Esophagus muscularis mucosa (tissue), 4 donors: ENCODE measurements at places on chromosomes 2 and 18. TPM values are rescaled to one million over a fixed set of nuclear protein-coding genes. Genes with fewer than 3 reads are reported as not detected.
A peak's percentile ranks its signal among the peaks of the same experiment; 100 is the strongest.

The COL5A2 gene
- total RNA-seq: 66.9 TPM

The TFPI gene
- total RNA-seq: 74.2 TPM

The CPLX4 gene
- not detected for total RNA-seq

DNA sequence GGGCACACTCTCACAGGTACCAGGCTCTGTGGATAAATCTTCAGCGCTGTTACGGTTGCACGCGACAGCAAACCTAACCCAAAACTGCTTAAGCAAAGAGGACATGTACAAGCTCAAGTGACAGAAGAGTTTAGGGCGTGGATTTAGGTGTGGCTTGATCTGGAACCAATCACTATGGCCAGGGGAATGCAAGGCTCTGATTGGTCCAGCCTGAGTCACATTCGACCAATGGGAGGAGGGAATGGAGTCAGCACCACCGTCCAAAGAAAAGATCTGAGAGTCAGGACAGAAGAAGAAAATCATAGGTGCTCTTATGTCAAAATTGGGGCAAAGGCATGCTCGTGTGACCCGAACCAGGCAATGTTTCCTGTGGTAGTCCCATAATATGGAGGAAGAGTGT lies 139.0 kb downstream of the TRIM43 start:
- no peaks in the 10 kb centered on the region for H3K36me3 ChIP-seq
- H3K27ac ChIP-seq: no peak overlapping the region
- no peak overlapping the region for H3K4me3 ChIP-seq
- peaks cover 4% of the 10 kb centered on the region for H3K4me1 ChIP-seq

DNA sequence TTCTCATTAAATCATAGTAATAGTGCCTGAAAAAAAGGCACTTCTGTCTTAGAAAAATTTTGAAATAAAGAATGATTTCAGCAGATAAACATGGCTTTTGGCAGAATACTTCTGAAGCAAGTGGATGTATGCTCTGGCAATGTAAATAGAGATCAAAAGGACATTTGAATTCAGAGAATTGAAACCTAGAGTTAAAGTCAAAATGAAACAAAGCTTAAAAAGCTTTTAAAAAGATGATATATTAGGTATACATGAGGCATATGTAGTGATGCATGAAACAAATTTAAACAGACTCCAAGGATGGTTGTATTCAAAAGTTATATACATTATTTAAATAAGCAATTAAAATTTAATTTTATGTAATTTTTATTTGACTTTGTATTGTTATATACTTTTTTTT lies 1344.5 kb upstream of the TMEFF2 start:
- no peaks in the 10 kb centered on the region for H3K36me3 ChIP-seq
- H3K4me1 ChIP-seq: no peaks in the 10 kb centered on the region

DNA sequence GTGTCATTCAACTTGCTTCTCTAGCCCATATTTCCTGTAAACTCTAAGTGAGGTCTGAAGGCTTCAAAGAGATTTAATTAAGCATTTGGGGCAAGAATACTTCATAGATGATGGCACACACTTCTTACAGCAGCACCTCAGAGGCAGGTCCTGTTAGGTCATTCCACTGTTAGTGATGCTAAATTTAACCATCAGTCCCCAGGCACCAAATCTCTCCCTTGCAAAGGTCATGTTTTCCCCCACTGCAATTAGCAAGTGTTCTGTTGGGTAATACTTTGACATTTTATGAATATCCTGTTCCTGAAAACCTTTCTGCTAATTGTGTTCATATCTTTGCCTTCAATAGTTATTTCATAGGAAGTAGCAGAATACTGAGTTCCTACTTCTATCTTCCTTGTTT lies 117.0 kb downstream of the STK39 start:
- peaks cover 16% of the 10 kb centered on the region for H3K4me1 ChIP-seq
- no peak for DNase-seq
- H3K4me3 ChIP-seq: no peak overlapping the region
- H3K27me3 ChIP-seq: no peaks in the 10 kb centered on the region
- no peak overlapping the region for H3K27ac ChIP-seq
- no peaks in the 10 kb centered on the region for H3K36me3 ChIP-seq

- H3K4me1 ChIP-seq: no peaks in the 10 kb centered on the region
- no peaks in the 10 kb centered on the region for H3K27me3 ChIP-seq
- no peak overlapping the region for H3K27ac ChIP-seq
Observed at GRCh38 chr2:153347818-153348495, 130.6 kb downstream of the RPRM start.

GRCh38 chr2:31696068-31696467 lies 115.3 kb upstream of the SRD5A2 start:
- H3K27ac ChIP-seq: no peak overlapping the region
- no peaks in the 10 kb centered on the region for H3K4me1 ChIP-seq
- no peak overlapping the region for H3K4me3 ChIP-seq
- no peaks in the 10 kb centered on the region for H3K27me3 ChIP-seq
- no peak for DNase-seq

DNA sequence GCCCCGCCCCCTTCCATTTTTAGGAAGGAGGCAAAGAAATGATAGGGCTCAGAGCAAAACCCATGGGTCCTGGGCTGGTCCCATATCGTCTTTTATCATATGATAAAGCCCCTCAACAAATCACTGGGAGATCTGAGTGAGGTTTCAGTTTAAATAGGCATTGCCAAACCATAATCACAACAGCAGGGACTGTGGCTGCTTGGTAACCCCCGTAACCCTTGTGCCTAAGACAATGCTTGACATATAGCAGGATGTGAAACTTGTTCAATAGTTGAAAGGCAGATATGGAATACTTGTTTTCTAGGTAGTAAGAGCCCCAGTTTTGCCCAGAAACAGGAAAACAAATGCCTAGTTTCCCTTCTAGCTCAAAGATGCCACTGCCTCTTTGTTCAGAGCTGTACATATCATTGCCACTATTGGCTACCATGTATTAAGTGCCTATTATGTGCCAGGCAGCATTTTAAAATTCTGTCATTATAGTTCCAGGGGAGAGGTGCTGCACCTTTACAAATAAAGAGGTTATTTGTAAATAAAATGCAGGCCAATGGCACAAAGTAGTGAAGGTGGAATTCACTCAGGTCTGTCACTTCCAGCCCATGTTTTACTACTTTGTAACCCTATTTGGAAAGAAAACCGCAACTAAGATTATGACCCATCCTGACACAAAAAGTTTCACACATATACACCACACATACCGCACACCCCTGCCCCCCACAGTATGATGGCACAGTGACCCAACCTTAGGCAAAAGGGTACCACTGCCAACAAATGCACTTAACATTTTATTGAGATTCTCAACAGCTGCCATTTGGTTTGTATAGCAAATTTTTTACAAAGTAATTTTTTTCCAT lies 14.2 kb downstream of the NAGK start:
- H3K27me3 ChIP-seq: no peaks in the 10 kb centered on the region
- no peak overlapping the region for H3K4me3 ChIP-seq
- peaks cover 20% of the 10 kb centered on the region for H3K36me3 ChIP-seq
- no peaks in the 10 kb centered on the region for H3K4me1 ChIP-seq

GRCh38 chr2:174336501-174337336 lies 2.0 kb downstream of the SP9 start:
- no peak for DNase-seq
- peaks cover 31% of the 10 kb centered on the region for H3K27me3 ChIP-seq
- H3K27ac ChIP-seq: no peak overlapping the region
- H3K4me1 ChIP-seq: peaks cover 80% of the 10 kb centered on the region
- peak overlapping the region; percentile 34 for H3K4me3 ChIP-seq

- H3K27ac ChIP-seq: no peak overlapping the region
- no peaks in the 10 kb centered on the region for H3K4me1 ChIP-seq
- no peaks in the 10 kb centered on the region for H3K27me3 ChIP-seq
- no peaks in the 10 kb centered on the region for H3K36me3 ChIP-seq
- DNase-seq: no peak
- no peak overlapping the region for H3K4me3 ChIP-seq
Observed at GRCh38 chr2:31711737-31712136, 131.0 kb upstream of the SRD5A2 start.

GRCh38 chr2:109660046-109660860 lies 46.1 kb downstream of the SOWAHC start:
- H3K4me1 ChIP-seq: peaks cover 11% of the 10 kb centered on the region
- no peak for DNase-seq
- H3K27ac ChIP-seq: no peak overlapping the region
- no peak overlapping the region for H3K4me3 ChIP-seq
- no peaks in the 10 kb centered on the region for H3K36me3 ChIP-seq
- H3K27me3 ChIP-seq: no peaks in the 10 kb centered on the region

GRCh38 chr2:62471816-62472215 lies 34.2 kb downstream of the TMEM17 start:
- peaks cover 87% of the 10 kb centered on the region for H3K4me1 ChIP-seq
- peak overlapping the region; percentile 3 for H3K27ac ChIP-seq
- DNase-seq: no peak
- no peaks in the 10 kb centered on the region for H3K27me3 ChIP-seq
- H3K36me3 ChIP-seq: no peaks in the 10 kb centered on the region

DNA sequence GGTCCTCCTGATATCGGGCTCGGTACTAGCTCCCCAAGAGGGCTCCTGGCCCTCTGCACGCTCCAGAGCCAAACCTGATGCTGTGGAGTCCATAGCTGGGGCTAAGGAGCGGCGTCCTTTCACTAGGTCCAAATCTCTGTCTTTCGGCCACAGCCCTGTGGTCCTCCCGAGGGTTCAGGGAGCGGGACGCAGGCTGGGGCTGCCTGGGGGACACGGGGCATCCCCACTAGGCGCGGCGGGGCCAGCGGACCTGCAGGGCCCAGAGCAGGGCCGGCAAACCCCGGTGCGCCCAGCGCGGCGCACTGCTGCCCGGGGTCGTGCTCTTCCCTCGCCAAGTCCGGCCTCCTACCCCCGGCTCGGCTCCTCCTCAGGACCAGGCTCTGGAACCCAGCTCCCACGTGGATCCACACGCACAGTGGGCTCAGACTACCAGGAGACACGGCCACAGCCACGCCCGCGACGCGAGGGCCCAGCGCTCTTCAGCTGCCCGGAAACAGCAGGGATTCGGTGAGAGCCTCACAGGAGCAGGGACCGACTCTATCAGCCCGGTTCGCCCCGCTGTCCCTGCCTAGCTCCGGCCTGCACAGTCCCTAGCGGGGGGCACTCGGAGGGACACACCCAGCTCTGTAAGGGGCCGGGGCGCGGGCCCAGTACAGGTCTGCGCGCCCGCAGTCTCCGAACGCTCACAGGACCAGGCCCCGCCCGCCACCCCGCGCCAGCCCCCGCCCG lies 593 bp downstream of the ZNF514 start:
- H3K27me3 ChIP-seq: no peaks in the 10 kb centered on the region
- H3K36me3 ChIP-seq: peaks cover 29% of the 10 kb centered on the region
- peak; percentile 92 for DNase-seq
- H3K4me3 ChIP-seq: peak overlapping the region; percentile 65
- peak overlapping the region; percentile 81 for H3K27ac ChIP-seq
- H3K4me1 ChIP-seq: peaks cover 18% of the 10 kb centered on the region
